ENCODE measurements at places on chromosomes 6 and 20.

- peak; percentile 85 for DNase-seq
Measured at GRCh38 chr6:149840345-149841075, 23.6 kb downstream of the LRP11 start.

DNA sequence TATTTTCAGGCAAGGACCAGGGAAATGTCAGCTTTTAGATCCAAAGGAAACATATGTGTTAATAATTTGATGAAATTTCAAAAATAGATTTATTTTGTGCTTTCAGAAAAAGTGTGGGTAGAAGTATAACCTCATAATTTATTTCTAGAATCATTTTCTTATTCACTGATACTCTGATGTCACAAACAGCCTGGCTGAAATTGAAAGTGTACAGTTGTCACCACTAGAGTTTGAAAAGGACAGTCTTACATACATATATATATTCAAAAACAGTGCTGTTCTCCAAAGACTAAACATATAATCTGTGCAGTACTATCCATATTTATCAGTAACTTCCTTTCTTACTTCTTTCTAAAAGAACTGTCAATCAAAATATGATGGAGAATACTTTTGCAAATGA lies 254.4 kb upstream of the KCNQ5 start:
- DNase-seq, result no peak

DNA sequence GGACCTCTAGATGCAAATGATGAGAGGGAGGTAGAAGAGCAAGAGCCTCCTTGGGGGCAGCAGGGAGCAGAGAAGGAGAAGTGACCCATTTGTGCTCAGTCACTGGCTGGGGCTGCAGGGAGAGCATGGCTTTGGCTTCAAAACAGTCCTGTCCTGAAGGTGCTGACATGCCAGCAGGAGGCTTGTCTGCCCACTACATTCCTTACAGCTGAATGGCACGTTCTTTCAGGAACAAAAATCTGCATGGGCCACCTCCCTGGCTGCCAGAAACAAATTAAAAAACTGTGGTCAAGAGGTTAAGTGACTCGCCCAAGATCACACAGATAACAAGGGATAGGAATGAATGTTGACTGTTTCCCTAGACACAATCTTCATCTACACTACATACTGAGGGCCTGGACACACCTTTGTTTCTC lies 188.8 kb downstream of the HIVEP2 start:
- DNase-seq, result no peak

DNA sequence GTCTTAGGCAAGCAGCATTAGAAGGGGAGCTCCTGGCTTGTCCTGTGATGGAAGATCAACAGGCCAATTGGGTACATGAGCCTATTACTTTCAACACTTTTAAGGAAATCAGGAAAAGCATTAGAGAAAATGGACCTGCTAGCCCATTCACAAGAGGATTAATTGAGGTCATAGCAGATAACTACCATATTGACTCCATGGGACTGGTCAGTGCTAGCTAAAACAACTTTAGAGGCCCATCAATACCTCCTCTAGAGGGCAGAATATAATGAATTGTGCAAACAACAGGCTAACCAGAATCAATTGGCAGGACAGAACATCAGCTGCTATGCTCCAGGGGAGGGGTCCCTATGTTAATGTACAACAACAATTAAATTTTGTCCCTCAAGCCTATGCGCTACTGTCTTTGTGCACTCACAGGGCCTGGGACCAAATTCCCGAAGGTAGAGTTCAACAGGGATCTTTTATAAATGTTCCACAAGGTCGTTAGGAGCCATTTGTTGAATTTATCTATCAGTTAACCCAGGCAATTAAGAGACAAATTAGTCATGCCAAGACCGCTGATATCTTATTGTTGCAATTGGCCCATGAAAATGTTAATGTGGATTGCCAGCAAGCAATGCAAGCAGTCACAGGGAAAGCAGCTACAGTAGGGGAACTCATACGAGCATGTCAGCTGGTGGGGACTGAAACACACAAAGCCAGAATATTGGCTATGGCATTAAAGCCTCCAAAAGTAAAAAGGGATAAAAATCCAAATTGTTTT lies 106.6 kb upstream of the BTN3A2 start:
- DNase-seq, result no peak

- no peak for DNase-seq
Measured at GRCh38 chr6:3001773-3002293, 2.1 kb downstream of the NQO2 start.

DNA sequence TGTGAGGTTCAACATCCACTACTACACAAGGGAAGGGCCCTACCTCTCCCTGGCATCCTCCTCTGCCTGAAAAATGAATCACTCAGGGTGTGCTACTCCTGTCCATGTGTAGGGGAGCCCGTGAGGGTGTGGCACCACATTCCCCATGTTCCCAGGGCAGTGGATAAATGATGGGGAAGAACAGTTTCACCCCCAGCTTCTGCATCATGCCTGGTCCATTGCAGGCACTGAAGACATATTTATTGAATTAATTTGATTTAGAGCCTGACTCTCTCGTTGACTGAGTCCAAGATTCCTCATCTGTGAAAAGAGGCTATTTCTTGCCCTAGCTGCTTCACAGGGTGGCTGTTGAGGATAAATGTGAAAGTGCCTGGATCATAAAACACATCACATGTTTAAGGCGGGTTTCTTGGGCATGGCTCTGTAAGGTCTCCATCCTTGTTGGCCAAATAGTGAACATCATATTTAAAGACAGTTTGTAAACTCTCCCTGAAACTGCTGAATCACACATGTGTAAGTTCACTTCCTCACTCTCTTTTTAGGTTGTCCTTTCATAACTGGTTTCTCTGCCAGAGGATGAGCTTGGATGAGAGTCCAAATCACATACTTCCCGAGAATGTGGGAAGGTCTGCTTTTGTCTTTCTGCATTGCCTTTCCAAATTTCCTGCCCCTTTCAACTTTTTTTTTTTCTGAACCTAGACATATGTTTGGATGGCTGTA lies 79.7 kb upstream of the FYN start:
- no peak for DNase-seq

- DNase-seq, result no peak
Measured at GRCh38 chr6:37862992-37863391, 43.5 kb downstream of the ZFAND3 start.

GRCh38 chr6:143279385-143279784 lies 171.1 kb downstream of the ADAT2 start:
- peak; percentile 5 for DNase-seq

- no peak for DNase-seq
Measured at GRCh38 chr20:63498960-63499337, at the start of gene EEF1A2. TSS of gene EEF1A2 (minus strand) at chr20:63499083. CDS start at chr20:63497763, 1,320 bp downstream.

GRCh38 chr20:55514531-55514930 lies 490.8 kb downstream of the CBLN4 start:
- no peak for DNase-seq

DNA sequence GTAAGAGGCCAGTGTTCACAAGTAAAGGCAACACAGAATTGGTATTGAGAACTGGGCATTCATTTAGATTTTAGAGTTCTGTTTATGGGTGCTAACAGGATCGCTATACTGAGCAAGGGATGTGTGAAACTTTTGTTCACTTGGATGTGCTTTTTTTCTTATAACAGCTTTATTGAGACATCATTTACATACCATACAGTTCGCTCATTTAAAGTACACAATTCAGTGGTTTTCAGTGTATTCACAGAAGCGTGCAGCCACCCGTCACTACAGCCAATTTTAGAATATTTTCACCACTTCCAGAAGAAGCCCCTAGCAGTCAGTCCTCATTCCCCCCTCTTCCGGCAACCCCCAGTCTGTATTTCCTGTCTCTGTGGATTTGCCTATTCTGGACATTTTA lies 48.7 kb downstream of the GFRA4 start:
- DNase-seq, result no peak

- no peak for DNase-seq
Measured at GRCh38 chr6:148530394-148530953, 187.8 kb downstream of the SASH1 start.

DNA sequence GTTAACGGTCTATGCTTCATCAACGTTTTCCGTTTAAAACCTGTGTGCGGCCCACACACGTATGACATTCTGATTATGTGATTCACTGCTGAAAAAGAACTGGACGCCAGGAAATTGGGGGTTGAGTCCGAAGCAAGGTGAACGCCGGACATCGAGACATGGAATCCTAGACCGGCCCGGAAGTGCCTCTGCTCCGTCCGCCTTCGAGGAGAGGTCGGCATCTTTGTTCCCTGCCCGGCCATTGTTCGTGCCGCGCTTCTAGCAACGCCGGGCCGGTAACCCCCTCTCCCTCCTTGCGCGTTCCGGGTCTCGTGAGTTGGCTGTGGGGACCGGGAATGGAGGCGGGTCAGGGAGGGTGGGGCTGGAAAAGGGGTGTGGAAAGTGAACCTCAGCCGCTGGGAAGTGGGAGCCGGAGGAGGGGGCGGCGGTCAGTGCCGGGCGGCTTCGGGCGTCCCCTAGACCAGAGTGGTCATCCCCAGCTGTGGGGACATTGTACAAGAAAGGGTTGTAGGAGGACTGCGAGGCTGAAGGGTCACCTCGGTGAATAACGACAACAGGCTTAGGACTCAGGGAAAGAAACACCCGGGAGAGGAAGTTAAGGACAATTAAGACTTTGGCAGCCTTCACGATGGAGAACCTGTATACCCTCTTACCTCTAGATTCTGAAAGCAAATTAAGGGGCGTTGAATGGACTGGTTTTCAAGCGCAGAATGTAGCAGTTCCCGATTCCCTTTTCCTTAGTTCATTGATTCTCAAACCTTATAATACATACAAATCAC lies at the start of gene ZSCAN9:
ZSCAN9 (plus strand) TSS at position 220 of the 779 bp plus-strand sequence. CDS start 1,810 bp downstream, outside the sequence.
- DNase-seq, result peak; percentile 88

- no peak for DNase-seq
Measured at GRCh38 chr6:42942444-42942843, 13.2 kb downstream of the CNPY3 start.

DNA sequence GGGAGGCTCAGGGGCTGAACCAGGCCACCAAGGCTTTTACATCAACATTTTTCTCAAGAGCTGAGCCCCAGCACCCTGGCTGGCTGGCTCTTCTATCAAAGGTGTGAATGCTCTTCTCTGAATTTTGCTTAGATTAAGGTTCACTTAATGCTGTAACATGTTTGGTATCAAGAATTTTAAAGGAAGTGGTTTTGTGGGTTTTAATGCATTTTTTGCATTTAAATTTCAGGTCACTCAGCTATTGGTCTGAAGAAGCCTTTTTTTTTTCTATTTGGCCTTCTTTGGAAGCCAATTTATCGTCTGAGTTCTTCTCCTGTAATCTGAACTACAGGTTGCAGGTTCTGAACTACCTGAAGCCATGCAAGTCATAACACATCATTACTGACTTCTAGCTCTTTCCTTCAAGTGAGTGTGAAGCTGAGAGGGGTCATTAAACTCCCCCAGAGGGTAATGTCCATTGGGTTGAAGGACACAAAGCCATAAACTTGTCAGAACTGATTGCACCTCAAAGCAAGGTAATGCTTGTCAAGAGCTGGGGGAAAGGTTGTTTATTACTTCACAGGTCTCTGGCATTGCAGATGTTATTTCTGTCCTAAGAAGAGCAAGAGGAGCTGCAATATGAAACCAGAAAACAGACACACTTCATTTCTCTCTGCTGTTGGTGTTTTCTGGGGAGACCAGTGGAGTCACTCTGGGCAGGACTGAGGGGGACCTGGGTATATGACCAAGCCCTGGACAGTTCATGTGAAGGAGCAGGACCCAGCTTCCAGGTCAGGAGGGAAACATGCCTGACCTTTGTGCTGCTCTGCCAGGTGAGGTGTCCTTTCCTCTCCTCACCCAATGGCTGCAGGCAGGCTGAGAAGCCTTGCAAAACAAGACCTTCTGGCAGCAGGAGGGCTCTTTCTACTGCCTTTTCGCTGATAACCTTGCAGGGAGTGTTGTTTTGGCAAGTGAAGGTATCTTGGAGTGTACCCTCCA lies 26.1 kb upstream of the NEDD9 start:
- no peak for DNase-seq

DNA sequence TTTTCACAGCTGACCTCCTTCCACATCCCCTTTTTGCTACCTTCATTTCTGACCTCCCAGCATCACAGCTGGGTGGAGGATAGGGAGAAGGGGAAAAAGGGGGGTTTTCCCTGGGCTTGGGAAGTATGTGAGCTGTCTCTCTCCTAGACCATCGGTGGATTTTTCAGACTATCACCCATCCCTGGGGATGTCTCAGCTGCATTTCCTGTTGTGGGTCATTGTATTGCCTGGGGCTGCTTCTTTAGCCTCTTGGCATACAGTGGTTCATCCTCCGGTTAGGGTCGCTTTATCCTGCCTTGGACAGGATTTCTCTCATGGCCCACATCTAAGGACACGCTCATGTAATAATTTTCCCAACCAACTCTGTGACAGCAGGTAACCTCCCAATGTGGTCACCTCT lies 142.5 kb upstream of the ARG1 start:
- DNase-seq, result no peak

- no peak for DNase-seq
Measured at GRCh38 chr6:121967631-121968030, 431.8 kb upstream of the HSF2 start.

GRCh38 chr20:33291830-33292355 lies 8.9 kb downstream of the BPIFB1 start:
- peak; percentile 75 for DNase-seq

DNA sequence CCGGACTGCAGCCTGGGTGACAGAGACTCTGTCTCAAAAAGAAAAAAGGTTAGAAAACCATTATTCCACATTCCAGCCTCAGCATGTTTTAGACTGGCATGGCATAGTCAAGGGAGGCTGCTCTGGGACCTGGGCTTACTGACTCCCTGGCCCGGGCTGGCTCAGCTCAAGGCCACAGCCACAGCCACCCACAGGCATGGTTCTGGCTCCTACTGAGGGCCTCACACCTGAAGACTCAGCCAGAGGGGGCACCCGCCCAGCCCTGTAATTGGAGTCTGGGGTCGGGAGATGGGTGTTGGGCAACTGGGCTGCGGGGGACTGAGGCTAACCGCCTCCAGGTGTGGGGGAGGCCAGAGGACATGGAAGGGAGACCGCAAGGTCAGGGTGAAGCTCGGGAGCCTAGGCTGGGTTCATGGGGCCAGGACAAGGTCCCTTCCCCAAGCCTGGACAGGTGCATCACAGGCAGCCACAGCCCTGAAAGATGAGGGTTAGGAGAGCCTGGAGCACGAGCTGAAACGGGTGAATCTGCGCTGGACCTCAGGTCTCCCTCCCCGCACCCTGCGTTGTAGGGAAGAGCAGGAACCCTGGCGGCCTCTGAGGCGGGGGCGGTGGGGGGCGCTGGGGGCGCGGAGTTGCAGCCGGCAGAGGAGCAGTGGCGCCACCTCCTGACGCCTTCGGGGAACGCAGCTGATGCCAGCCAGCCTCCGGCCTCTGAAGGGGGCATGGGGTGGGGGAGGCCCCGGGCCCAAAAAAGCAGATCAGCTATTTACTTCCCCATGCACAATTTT lies 67.7 kb upstream of the SRSF6 start:
- no peak for DNase-seq

DNA sequence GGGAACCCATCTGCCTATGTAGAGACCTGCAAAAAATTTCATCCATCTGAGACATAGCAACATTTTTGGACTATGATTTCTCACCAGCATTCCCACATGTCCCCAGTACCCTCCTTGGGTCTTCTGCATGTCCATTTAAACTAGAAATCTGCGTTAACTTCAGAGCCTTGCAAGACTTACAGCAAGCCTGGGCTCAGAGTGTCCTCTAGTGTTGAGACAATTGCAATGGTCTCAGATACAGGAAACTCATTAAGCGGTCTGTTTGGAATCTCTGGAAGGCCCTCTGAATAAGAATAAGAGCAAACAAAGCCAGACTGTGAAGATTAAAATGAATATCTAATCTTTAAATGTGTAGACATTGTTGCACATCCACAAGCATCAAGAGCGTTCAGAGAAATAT lies 20.5 kb upstream of the PI3 start:
- DNase-seq, result no peak
